Stimulated activated CD4-positive, alpha-beta T cell treated with anti-CD3 and anti-CD28 coated beads, Interleukin-12 subunit alpha, Interleukin-12 subunit beta, amount 100 ng/mL, for 24 hours (primary cell): ENCODE measurements at places on chromosomes 5 and 9.

GRCh38 chr5:10655161-10655971, 91.5 kb downstream of the ANKRD33B start:
- no peak for DNase-seq

DNA sequence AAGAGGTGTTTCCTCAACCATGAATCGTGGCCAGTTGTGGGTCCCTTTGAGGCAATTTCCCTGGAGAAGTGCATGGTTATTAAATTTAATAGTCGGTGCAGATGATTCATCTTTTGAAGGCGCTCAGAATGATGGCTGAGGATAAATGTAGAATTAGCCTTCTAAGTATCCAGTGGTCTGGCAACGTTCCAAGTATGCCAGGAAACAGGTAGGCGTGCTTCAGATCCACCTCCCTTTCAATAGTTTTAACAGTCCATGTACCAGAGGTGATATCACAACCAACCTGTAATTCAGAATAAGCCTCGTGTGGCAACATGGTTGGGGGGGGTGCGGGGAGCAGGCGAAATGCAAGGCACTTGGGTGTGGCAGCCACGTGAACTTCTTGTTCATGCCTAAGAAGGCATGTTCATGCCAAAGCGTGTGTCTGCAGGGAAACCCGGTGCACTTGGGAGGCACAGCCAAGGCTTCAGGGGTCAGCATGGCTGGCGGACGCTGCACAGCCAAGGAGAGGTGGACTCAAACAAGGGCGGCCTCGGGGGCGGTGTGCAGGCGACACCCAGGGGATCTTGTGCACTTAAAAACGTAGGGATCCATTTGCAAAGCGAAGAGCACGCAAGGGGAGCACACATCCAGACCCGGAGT, 5.2 kb upstream of the NKD2 start:
- DNase-seq = no peak

- no peak for DNase-seq
Observed at GRCh38 chr9:20148416-20148815, 359.6 kb upstream of the SLC24A2 start.

GRCh38 chr5:139388198-139388821, 1.4 kb downstream of the MZB1 start:
- no peak for DNase-seq

- DNase-seq = no peak
Observed at GRCh38 chr5:172715931-172716682, 54.9 kb downstream of the DUSP1 start.

GRCh38 chr9:82584349-82584863, 478.5 kb downstream of the RASEF start:
- DNase-seq = no peak

GRCh38 chr5:35799753-35800152, 56.9 kb upstream of the IL7R start:
- DNase-seq = no peak

DNA sequence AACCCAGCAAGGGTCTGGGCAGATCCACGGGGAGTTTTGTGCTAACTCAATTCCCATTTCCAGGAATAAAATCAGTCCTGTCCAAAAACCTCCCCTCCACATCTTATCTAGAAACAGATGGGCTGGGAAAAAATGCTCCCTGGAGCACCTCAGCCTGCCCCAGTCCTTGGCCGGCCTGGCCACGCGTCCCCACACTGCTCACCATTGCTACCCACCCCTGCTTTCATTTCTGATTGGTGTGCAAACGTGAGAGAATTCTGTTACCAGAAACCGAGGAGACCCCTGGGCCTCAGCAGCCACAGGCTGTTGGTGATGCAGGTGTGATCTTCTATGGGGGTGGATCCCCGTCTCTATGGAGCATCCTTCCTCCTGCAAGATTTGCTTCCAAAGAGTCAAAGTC, 38.0 kb upstream of the OLFM1 start:
- DNase-seq = no peak

DNA sequence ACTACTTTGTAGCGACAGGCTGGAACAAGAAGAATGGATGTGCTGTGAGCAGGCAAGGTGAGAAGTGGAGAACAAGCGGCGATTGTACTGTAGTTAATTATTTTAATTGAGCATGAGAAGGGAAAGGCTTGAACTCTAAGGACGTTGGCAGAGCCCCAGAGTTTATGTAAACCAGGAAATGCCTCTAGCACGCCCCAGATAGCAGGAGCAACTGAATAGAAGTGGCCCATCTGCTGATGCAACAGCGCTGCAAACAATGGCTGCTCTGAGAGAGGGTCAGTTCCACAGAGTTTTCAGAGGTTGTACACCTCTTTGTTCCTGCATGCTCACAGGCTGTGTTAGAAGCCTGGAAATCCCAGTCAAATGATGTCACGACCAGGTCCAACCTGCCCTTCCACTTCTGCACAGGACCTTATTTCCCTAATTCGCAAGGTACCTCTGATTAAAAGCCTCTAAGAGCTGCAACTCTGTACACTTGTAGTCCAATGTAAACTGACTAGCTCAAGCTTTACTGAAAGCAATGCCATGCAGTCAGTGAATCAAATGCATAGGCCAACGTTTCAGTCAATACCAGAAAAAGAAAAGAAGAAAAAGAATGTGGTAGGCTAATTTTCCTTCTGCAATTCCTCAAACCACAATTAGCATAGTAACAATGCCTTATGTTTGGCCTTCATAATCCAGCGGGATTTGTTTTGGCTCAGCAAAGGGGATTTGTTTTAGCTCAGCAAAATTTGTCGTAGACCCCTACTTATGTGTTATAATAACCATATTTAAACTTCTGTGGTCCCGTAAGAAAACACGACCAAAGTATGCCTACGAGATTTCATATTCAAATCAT, 119.6 kb upstream of the RETREG1 start:
- no peak for DNase-seq

DNA sequence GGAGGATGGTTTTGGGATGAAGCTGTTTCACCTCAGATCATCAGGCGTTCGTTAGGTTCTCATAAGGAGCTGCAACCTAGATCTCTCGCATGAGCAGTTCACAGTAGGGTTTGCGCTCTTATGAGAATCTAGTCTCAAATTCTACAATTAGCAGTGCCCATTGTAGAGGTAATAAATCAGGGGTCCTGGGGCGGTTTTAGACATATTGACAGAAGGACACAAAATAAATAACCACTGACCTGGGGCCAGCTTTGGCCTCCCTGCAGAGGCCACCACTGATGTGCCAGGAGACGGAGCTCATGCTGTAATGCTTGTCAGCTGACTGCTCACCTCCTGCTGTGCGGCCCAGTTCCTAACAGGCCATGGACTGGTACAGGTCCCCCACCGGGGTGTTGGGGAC, 67.6 kb upstream of the SPATA31D4 start:
- DNase-seq = no peak

DNA sequence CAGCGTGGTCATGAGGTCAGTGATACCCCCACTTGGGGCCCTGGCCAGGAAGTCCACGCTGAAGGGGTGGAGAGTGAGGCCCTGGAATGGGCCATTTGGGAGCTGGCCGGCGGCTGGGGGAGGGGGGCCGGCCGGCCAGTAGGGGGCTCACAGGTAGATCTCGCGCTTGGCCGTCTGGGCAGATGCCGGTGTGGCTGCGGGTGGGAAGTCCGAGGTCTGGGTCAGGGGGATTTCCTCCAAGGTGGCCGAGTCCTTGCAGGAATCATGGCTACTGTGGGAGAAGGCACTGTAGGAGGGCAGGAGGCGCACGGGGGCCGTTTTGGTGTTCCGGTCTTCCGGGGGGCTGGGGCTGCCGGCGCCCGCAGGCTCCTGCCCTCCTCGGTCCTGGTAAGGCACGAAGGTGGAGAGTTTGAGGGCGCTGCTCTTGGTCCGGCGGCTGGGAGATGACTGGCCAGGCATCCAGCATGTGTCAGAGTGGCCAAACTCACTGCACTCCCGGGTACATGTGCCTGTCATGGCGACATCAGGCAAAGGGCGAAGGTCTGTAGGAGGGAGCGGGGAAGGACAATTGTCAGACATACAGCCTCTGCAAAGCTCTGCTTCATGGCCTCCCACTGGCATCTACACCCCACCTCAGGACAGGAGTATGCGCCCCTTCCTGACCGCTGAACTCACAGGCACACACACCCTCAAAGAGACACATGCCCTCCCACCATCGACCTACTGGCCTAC, 24.1 kb downstream of the PCDH1 start:
- no peak for DNase-seq

- DNase-seq = no peak
Observed at GRCh38 chr5:36444582-36445418, 143.1 kb upstream of the RANBP3L start.

DNA sequence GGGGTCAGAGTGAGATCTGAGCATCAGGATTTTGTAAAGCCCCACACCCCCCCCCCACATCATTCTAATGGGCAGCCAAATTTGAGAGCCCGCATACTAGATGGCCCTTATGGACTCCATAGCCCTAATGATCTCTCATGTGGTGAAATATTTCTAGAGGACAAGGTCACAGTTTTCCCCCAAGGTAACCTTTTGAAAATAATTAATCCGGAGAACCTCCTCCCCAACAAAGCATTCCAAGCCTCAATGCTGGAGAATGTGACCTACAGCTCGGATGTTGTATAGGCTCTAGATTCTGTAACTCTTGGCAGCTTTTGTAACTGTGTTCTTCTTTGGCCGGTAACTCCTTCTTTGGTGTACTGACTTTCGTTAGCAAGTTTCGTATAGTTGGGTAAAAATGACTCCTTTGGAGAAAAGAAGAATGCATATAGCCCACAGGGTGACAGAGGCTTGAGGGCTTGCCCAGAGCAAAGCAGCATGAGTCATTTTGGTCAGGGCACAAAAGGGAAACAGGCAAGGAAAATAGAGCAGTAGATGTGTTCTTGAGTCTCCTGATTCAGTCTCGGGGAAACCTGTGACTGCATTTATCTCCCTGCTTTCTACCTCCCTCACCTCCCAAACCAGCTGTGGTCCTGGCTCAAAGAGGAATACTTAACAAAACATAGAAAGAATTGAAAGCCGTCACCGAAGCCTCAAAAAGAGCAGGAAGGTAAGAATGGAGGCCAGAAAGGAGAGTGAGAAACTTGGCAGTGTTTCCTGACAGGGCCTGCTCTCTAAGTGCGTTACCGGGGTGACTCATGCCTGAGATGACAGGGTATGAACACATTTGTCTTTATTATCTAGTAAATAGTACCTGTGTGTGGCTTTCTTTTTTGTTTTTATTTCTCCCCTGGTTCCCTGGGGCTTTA, 6.6 kb upstream of the XPA start:
- no peak for DNase-seq

- DNase-seq = no peak
Observed at GRCh38 chr9:114223564-114224246, 68.4 kb downstream of the COL27A1 start.

DNA sequence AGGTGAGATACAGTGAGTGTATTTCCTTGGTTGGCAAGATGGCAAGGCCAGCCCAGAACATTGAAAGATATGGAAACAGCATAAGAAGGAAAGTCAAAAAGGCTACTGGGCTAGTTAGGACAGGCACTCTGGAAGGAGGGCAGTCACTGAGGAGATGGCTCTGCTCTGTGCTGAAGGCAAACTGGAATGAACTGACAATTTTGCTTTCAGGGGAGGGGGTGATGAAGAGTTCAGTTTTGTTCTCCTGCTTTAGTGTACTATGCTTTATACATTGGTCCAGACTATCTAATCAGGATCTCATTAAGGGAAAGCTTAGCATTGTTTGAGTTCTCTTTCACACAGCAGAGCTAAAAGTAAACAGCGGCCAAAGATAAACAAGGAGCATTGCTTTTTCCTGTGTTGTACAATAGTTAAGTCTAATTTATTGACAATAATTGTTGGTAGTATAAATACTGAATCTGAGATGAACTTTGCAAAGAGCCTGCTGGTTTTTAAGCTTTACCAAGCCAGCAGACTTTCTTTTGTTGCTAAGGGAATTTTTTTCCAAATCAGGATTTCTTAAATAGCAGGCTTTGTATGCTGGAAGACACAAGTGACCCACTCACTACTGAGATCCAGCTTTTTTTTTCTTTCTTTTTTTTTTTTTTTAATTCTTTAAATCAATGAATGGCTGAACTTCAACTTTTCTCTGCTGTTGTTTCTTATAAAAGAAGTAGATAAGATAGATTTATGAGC, 355.5 kb downstream of the ARRDC3 start:
- no peak for DNase-seq

GRCh38 chr9:117929868-117930267, 225.7 kb downstream of the TLR4 start:
- DNase-seq = no peak

DNA sequence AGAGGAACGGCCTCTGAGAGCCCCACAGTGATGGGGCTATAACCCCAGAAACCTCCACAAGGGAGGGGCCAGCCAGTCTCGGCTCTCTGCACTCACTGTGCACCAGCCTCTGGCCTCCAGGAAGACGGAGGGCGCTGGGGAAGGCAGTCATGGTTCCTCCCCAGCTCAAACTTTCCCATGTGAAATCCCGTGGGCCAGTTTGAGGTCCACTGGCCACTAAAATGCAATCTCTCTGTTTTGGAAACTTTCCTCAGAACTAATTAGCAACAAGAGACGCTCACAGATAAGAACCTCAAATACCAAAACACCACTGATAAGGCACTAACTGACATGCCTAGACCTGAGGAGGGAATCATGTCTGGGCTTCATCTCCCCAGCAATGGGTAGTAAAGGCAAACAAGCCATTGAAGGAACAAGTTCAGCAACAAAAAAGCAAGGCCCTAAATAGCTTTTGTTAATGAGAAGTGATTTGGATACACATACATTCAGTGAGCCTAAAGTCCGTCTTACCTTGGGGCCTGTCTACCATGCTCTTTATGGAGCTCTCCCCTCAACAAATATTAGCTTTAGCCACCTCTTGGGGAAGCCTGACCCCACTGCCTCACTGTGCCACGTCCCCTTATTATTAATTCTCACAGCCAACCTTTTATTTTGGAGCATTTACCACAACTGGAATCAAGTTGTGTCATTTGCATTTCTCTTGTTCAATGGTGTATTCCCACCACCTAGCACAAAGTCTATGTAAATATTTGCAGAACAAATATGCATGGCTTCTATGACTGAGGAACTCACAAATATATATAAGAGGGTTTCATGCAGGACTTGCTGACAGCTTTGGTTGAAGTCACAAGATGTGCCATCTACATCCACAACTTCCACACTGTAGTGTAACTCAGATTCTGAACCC, 56.1 kb upstream of the GLRX start:
- DNase-seq = no peak

DNA sequence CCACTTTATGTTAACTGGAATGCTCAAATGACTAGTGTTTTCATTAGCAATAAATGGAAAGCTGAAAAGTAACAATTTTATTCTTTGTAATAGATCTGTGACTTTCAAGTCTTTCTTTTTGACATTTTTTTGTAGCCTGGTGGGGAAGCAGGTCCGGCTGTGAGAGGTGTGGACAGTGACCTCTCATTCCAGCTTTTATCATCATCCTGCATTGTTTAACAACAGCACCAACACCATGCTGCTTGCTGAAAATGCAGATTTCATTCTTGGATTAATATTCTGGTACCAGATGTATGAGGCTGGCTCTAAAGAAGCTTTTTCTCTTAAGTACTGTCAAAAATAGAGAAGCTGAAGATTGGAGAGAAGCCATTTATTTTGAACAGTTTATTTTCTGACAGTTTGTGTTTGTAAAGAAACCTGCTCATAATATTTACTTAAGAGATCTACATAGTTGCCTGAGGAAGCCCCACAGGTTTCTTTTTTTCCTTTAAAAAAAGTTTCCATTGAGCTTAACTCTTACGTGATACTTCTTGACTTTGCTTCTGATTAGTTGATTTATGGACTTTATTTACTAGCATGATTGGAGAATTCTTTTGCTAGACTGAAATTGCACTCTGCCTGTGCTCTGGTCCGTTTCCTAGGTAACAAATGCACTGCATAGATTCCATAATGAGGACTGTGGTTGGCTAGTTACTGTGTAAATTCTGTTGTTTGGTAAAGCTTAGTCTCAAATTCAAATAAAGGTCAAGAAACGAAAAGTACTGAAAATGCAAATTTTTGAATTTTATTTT, 3.4 kb downstream of the KIAA1958 start:
- no peak for DNase-seq
